NCI-H187 treated with DMSO at 0.1 percent for 48 hours (cell line): ENCODE measurements at places on chromosomes 1 and 21.

DNA sequence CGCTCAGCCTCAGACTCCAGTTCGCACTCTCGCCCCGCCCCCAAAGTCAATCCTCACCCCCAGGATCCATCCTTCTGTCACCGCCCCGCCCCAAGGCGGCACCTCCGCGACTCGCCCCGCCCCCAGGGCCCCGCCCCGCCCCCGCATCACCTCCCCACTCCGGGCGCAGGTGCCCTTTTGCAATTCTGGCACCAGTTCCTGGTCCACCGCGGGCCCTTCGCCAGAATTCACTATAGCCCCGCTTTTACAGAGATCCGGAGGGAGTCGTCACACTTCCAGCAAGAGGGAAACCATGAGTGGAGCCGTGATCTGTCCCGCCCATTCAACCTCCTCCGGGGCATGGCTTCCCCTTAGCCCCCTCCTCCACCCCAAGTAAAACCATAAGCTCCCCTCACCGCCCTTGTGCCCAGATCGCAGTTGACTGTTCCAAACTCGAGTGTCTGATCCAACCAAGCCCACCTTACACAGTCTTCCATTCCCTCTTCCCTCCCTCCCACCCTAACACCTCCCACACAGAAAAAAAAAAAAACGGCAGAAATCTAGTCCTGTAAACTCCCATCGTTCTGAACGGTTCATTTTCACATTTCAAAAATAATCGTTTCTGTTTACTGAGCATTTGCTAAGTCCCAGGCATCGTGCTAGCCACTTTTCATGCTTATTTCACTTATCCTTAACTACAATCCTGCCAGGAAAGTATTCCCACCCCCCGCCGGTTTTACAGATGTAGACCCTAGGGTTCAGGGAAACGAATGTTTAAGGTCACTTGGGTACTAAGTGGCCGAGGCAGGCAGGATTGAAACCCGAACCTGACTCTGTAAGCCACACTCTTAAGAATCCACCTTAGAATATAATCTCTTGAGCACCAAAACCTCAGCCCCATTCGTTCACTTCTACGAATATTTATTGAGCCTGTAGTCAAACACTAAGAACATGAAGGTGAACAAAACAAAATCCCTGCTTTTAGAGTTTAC lies 1.3 kb upstream of the DNAJC16 start:
- DNase-seq = no peak

- no peak for DNase-seq
These were observed 26.7 kb upstream of the THEM4 start for GRCh38 chr1:151935894-151936602.

GRCh38 chr1:2055911-2056575 lies 5.8 kb downstream of the PRKCZ start:
- no peak for DNase-seq

- no peak for DNase-seq
These were observed 19.7 kb downstream of the SLC2A1 start for GRCh38 chr1:42938645-42939615.

GRCh38 chr1:99264201-99265021 lies at the start of gene PLPPR4:
Gene PLPPR4, plus strand, starts transcription at chr1:99264492. Its CDS starts 102 bp downstream, at chr1:99264594.
- DNase-seq = no peak

- no peak for DNase-seq
These were observed 233.1 kb downstream of the HHIPL2 start for GRCh38 chr1:222314839-222315238.

- no peak for DNase-seq
These were observed 36.5 kb upstream of the AGBL4 start for GRCh38 chr1:50060279-50060678.

GRCh38 chr21:21286170-21286798 lies 288.1 kb downstream of the NCAM2 start:
- DNase-seq = no peak

DNA sequence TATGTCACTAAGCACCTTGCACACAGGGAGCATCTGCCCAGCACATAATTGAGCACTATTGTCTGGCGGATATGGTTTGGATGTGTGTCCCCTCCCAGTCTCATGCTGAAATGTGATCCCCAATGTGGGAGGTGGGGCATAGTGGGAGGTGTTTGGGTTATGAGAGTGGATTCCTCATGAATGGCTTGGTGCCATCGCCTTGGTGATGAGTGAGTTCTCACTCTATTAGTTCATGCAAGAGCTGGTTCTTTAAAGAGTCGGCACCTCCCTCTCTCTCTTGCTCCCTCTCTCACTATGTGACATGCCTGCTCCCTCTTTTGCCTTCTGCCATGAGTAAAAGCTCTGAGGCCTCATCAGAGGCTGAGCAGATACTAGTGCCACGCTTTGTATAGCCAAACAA lies 9.5 kb downstream of the CTSK start:
- peak; percentile 99 for DNase-seq

- DNase-seq = no peak
These were observed 113.8 kb downstream of the RHOU start for GRCh38 chr1:228849011-228849541.

- no peak for DNase-seq
These were observed 128.3 kb upstream of the KCNE2 start for GRCh38 chr21:34235514-34235913.

DNA sequence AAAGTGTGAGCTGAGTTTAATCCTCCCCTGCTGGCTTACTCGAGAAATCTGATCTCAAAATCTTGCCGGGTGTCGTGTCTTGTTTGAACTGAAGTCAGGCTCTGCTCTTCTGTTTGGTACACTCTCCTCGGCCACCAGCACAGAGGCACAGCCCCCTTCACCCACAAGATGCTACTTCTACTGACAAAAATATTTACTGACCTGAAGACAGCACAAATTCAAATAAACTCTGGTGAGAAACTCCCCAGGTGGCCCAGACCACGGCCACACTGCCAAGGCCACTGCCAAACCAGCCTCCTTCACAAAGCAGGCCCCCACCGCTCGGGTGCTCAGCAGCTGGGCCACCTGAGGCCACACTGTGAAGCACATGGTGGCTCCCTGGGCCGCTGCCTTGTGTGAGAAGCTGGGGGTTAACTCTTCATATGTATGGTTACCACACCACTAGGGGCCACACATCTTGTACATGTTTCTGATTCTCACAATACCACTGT lies 80.6 kb downstream of the TGFBR3 start:
- DNase-seq = no peak

GRCh38 chr1:210325026-210325670 lies 3.6 kb upstream of the HHAT start:
- DNase-seq = no peak

DNA sequence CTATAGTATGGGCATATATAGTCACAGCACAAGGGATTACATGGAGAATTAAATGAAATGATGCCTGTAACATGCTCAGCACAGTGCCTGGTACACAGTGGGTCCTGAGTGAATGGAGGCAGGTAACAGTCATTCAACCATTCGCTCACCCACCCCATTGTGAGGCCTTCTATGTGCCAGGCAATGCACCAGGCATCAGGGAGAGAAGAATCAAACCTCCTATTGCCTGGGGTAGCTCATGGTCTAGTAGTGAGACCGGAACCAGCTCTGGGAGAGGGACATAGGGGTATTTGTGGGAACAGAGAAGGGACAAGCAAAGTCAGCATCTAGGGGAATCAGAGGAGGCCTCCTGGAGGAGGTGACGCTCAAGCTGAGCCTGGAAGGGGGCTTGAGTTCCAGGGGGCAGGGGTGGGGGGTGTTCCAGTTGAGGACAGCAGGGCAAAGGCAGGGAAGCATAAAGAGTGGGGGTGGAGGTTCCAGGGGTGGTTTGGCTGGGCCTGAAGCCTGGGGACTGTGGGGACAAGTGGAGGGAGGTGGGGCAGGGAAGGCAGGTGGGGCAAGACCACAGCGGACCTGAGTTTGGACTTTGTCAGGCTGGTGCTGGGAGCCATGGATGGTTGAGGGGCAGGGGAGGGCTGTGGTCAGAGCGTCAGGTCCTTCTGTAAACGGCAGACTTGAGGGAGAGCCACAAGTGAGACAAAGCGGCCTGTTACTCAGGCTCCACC lies 591.6 kb downstream of the PTPRU start:
- DNase-seq = no peak
